Non-pigmented ciliary epithelial cell (primary cell): ENCODE measurements at places on chromosomes 13 and 19.

DNA sequence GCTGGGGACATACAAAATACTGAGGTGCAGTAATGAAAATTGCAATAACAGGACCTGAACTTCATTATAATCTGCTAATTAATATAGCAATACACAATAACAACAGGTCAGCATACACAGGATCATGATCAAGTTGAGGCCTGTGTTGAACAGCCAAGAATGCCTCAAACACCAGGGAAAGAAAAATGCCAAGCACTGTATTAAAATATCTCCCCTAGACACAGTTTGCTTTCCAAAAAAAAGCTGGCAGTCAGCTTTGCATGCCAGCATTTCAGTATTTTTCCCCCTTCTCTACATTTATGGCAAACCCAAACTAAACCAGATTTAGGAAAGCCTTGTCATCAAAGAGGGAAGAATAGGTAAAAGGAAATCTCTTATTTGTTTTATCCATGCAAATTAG, 226.9 kb downstream of the LHFPL6 start:
- no peak for DNase-seq

DNA sequence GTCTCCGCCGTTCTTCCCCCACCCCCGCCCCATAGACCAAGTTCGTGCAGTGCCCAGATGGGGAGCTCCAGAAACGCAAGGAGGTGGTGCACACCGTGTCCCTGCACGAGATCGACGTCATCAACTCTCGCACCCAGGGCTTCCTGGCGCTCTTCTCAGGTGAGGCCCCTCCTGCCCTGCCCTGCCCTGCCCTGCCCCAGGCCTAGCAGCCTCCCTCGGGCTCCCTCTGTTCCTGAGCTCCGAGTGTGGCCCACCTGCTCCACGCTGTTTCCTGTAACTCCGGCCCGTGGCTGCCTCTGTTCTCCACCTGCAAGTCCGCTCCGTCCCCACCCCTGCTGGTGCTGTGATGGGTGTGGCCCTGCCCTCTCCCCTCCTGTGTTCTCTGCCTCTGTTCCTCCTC, 6.4 kb downstream of the LHB start:
- DNase-seq, result no peak

- no peak for DNase-seq
These were observed 13.6 kb downstream of the DLEU7 start for GRCh38 chr13:50829896-50830295.

GRCh38 chr13:110244071-110244830, 62.7 kb downstream of the COL4A1 start:
- no peak for DNase-seq

- no peak for DNase-seq
These were observed 9.0 kb upstream of the MYDGF start for GRCh38 chr19:4678881-4679790.

GRCh38 chr13:44814836-44815235, 174.4 kb downstream of the NUFIP1 start:
- no peak for DNase-seq

DNA sequence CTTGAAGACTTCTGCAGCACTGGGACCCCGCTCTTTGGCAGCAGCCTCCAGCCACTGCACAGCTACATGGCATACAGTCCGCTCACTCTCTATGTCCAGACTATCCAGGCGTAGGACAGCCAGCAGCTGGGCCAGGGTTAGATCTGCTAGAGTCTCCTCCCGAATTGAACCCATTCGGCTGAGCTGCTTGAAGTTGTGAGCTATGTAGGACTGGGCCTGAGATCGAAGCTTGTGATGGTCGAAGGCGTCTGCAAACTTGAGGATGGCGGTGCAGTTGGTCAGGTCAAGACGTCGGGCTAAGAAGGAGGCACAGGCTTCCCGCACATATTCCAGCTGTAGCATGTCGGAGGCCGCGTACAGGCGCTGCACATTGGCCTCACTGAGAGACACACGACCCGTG, 900 bp downstream of the KBTBD7 start:
- DNase-seq, result no peak

GRCh38 chr13:45975337-45975736, 77.2 kb downstream of the ZC3H13 start:
- no peak for DNase-seq

GRCh38 chr19:29193155-29193554, 19.8 kb downstream of the UQCRFS1 start:
- DNase-seq, result no peak

- no peak for DNase-seq
These were observed 74.1 kb upstream of the UQCRFS1 start for GRCh38 chr19:29287061-29287460.

DNA sequence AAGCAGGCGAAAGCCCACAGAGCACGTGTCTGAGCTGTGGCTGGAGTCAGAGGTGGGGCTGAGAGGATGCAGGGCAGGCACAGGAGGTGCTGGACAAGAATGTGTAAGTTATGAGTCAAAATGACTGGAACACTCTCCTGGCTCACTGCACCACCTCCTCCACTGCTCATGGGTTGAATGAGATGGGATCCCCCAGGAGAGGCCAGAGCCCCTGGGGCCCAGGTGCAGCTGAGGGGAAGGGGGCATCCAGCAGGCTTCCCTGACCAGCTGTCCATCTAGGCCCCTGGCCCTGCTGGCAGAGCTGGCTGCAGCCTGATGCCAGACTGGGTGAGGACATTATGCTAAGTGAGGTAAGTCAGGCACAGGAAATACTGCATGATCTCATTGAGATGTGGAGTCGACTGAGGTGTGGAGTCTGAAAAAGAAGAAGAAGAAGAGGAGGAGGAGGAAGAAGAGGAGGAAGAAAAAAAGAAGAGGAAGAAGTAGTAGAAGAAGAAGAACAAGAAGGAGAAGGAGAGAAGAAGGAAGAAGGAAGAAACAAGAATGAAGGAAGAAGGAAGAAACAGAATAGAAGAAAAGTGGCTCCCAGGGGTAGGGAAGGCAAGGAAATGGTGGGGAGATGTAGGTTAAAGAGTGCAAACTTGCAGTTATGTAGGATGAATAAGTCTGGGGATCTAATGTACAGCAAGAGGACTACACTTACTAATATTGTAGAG, 747.4 kb downstream of the UQCRFS1 start:
- no peak for DNase-seq

GRCh38 chr19:3448616-3449334, 31.6 kb downstream of the SMIM24 start:
- DNase-seq, result no peak

DNA sequence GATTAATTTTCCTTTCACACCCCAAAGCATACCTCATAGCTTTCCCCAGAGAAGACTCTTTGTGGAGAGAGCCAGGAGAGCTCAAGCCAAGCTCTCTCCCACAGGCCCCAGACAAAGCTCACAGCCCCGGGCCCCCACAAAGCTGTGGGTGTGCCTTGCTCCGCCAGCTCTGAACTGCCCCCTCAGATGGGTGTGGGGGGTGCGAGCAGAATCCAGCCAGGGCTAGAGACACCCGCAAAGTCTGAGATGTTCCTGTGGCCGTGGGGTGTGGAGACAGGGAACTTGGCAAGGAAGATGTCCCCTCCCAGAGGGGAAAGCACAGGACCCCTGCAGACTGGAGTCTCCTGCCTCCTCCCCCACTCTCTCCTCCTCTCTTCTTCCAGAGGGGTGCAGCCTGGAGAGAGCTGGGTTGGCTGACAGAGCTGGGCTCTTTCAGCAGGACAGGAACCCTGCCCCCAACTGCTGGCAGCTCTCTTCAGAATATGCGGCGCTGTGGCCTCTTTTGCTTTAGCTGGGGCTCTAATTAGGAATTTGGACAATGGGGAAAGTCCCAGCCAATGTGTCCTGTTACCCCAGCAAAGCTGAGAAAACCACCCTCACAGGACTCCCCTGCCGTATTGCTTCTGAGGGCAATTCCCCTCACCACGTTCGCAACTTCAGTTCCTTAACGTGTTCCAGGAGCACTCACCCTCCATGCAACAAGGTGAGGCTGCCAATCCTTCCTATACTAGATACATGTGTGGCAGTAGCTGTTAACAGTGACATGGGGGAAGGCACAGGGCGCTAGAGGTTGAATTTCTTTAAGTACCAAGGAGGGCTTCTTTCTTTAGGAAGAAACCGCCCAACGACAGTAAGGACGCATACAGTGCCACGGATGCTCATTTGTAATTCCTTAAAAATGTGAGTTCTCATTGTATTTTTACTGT, 170.0 kb downstream of the COL4A1 start:
- no peak for DNase-seq
